ENCODE measurements at places on chromosomes 6 and 20. TPM values are rescaled to one million over a fixed set of nuclear protein-coding genes. Genes with fewer than 3 reads are reported as not detected.

- DNase-seq = no peak
Measured at GRCh38 chr6:125432963-125433362, 131.2 kb upstream of the HDDC2 start.

The CST5 gene
- 0.70 TPM for polyA plus RNA-seq

The SLC17A2 gene
- 0.38 TPM for polyA plus RNA-seq

The NUP153 gene
- polyA plus RNA-seq = 54.4 TPM

GRCh38 chr20:43096126-43096930 lies 93.4 kb downstream of the PTPRT start:
- peak; percentile 24 for DNase-seq

The TRIM26 gene
- polyA plus RNA-seq = 42.3 TPM

- no peak for DNase-seq
Measured at GRCh38 chr20:61708891-61709290, 356.8 kb downstream of the TAF4 start.

The TMEM74B gene
- 2.4 TPM for polyA plus RNA-seq

The ACAT2 gene
- polyA plus RNA-seq = 51.8 TPM

DNA sequence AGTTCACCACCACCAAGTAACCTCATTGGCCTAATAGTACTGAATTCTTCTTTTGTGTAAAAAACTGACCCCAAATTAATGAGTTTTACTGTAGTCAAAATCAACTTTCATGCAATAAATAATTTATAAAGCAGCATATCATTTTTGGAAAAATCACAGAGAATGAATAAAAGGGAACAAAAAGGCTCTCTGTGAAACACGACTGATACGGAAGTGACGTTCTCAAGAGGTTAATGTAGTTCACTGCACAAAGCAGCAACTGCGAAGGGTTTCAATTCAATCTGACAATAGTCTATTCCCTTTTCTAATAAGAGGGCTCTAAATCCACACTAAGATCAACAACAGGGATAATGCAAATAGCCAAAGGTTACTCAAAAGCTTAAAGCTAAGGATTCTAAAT lies 70.3 kb downstream of the PREP start:
- DNase-seq = no peak

GRCh38 chr6:160756871-160757270 lies 54.8 kb downstream of the PLG start:
- DNase-seq = no peak

GRCh38 chr20:5146099-5146668 lies 19.4 kb downstream of the CDS2 start:
- no peak for DNase-seq

The TSHZ2 gene
- 14.5 TPM for polyA plus RNA-seq

The CYP39A1 gene
- polyA plus RNA-seq = 6.8 TPM

- DNase-seq = no peak
Measured at GRCh38 chr20:2761885-2762284, 38.5 kb downstream of the CPXM1 start.

The KHDC1L gene
- polyA plus RNA-seq = 0.32 TPM

DNA sequence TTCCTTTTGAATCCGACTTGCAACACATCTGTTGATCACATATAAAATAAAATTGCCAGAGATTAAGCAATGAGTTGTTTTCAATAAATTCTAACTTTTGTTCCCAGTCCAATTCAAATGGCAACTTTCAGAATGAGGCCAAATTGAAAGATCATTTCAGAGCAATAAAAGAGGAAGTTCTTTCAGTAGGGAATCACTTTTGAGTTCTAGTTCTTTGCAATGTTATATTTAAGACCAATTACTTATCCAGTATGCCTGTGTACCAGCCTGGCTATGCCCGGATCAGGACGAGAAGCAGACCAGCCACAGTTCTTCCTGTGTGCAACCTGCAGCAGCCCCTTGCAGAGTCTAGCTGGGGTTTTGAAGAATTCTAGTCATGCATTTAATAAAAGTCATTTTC lies 232.5 kb downstream of the BTBD9 start:
- no peak for DNase-seq

The HLA-DQB1 gene
- polyA plus RNA-seq = 11.9 TPM

The ADGRF4 gene
- polyA plus RNA-seq = not detected

DNA sequence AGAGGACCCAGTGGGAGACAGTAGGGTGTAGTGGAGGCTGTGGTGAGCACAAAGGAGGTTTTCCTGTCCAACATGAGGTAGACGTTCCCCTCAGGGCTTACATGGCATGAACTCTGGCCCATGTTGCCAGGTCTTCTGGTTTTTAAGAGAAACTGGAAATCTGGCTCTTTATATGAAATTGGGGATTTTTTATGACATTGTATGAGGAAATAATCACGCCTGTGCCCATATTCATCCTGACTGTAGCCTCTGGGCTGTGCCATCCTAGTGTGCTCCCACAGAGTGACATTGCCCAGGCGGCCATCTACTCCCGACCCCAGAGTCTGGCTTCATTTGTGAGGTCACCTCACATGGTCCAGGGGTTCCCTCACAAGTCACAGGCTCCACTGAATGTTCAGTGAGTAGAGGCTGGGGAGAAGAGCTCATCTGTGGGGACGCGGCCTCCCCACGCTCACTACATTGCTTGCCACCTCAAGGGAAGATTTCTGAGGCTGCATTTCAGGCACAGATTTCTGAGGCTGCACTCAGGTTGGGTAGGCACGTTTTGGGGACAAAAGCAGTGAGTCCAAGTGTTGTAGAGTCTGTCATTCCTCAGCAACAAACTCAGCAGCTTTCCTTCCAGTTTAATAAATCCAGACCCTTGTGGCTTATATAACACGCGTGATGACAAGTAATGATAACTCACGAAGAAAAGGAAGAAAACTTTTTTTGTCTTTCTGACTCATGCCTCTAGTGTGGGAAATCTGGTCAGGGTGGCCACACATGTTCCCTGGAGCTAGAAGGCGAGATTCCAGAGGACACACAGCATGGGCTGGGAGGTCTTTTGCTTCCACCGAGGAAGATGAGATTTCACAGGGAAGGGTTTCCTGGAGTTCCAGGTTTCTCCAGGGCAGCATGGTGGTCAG lies 41.7 kb downstream of the SLC24A3 start:
- DNase-seq = no peak

The C6orf132 gene
- polyA plus RNA-seq = 4.8 TPM

DNA sequence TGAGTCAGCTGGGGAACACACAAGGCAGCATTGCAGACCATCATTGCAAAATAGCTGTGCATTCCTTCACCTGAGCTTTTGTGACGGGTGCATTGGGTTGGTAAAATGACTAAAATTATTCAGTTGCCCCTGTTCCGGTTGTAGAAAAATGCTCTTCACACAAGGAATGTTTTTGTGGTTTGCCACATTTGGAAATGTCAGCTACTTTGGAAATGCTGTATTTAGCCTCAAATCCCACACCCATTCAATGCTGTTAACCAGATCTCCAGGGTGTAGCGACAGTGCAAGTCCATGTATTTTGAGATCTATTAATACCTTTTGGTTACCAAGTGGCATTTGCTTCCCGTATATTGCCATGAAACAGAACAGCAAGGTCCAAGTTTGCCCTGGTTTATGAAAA lies 201.2 kb downstream of the FOXA2 start:
- no peak for DNase-seq

The RNASET2 gene
- polyA plus RNA-seq = 48.5 TPM

- DNase-seq = peak; percentile 35
Measured at GRCh38 chr20:19583532-19584175, 174.4 kb upstream of the RIN2 start.

DNA sequence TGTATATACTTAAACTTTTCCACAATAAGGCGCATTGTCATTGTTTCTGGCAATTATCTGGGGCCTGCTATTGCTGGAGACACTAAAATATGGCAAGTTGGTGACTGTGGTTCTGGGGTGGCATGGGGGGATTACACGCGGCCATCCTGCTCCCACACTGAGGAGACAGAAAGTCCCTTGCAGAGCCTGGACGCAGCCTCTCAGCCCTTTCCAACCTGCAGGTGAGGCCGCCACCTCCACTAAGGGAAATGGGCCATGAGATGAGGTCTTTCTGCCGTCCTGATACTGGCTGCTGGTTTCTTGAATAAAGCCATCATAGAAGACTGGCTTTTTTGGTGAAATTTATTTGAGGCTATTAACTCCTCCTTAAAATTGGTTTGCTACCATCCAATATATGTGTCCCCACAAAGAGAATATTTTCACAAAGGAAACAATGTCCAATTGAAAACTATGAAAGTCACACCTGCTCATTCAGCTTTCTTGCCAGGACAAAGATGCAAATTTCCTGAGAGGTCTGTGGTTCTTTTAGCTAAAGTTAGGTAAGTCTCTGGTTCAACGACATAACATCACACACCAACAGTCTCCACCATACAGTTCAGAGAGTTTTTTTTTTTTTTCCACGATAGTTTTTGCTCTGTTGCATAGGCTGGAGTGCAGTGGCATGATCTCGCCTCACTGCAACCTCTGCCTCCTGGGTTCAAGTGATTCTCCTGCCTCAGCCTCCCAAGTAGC lies 13.0 kb downstream of the TXNDC5 start:
- no peak for DNase-seq

DNA sequence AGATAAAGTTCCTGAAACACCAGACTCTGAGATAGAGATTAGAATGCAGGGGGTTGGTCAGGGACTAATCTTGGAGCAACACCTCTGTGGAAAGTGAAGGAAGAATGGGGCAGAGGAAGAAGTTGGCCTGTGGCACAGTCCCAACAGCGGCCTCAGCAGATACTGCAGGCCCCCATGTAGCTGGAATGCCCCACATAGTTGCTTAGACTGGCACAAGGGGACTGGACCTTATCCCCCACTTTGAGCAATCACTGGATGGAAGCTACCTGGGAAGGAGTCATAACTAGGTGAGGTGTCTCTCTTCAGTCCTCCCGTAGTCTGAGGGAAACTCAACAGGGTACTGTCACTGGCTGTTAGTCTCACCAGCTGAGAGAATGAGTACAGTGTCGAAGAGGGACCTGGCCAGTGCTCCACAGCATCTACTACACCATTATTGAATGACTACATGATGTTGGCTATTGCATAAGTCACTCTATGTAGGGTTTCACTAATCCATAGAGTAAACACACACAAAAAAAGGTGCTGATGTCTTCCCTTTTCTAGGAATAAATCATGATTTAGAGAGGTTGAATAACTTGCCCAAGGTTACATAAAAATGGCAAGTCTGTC lies 47.5 kb downstream of the ADGRG6 start:
- DNase-seq = no peak

The KHDC1 gene
- 6.9 TPM for polyA plus RNA-seq

The SULF2 gene
- polyA plus RNA-seq = 103 TPM

DNA sequence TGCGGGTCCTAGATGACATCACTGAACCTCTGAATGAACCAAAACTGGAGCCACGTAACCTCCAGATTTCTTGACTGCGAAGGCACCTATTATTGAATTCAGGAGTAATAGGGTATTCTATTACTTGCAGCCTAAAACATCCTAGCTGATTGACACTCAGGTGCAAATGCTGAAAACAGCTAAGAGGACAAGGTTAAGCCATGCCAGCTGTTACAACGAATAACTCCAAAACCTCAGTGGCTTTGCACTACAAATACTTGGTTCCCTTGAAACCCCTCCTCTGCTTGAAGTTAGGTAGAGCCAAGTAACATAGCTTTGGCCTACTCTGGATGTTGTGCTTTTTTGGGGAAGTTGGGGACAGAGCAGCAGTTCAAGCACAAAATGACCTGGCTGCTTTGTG lies 21.0 kb upstream of the CCN5 start:
- no peak for DNase-seq

GRCh38 chr20:31516651-31517050 lies 2.4 kb downstream of the HM13 start:
- no peak for DNase-seq

Data from left renal cortex interstitium (tissue), 4 donors.